Ascending aorta (tissue), 2 donors: ENCODE measurements at places on chromosomes 12 and 14. TPM values are rescaled to one million over a fixed set of nuclear protein-coding genes. Genes with fewer than 3 reads are reported as not detected.

The GLS2 gene
- total RNA-seq: not detected

The HOXC4 gene
- total RNA-seq: 0.32 TPM

GRCh38 chr14:92984896-92985295 lies 61.9 kb downstream of the CHGA start:
- no peaks in the 10 kb centered on the region for H3K36me3 ChIP-seq
- DNase-seq: no peak
- H3K4me3 ChIP-seq: no peak overlapping the region

- DNase-seq: no peak
- H3K4me1 ChIP-seq: no peaks in the 10 kb centered on the region
- no peak overlapping the region for H3K27ac ChIP-seq
These were observed 34.1 kb downstream of the SCFD1 start for GRCh38 chr14:30656190-30656632.
